ENCODE measurements at places on chromosomes 2 and 18. TPM values are rescaled to one million over a fixed set of nuclear protein-coding genes. Genes with fewer than 3 reads are reported as not detected.

CDH7 gene
- 18.1 TPM for polyA plus RNA-seq

ASIC4 gene
- polyA plus RNA-seq: 0.17 TPM

DYSF gene
- 18.2 TPM for polyA plus RNA-seq

MREG gene
- polyA plus RNA-seq: 21.1 TPM

- no peak for DNase-seq
These were observed 13.1 kb downstream of the CYRIA start for GRCh38 chr2:16652296-16653082.

DNA sequence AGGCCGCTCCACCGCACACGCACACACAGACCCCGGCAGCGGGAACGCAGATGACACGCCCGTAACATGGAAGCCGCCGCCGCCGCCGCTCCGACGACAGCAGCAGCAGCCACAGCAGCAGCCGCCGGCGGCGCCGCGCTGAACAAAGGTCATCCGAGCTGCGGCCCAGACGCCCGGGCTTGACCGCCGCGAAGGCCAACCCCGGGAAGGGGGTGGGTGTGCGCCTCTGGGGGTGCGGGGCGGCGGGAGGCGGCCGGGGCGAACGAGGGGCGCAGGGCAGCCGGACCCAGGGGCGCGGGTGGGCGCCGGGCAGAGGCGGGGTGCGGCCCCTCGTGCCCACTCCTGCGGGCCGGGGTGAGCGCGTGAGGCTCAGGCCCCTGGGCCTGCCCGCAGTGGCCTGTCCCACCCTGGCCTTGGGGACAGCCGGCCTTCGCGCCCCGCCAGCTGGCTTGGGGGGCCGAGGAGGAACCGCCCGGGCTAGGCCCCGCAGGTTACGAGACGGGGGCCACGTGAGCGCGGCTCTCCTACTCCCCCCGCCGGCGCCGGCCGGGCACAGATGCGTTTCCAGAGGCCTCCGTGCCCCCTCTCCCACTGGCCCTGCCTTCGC is 1.0 kb upstream of the ZNF532 start:
- DNase-seq: no peak

GRCh38 chr2:105144941-105145300 is 96.6 kb upstream of the GPR45 start:
- no peak for DNase-seq

DNA sequence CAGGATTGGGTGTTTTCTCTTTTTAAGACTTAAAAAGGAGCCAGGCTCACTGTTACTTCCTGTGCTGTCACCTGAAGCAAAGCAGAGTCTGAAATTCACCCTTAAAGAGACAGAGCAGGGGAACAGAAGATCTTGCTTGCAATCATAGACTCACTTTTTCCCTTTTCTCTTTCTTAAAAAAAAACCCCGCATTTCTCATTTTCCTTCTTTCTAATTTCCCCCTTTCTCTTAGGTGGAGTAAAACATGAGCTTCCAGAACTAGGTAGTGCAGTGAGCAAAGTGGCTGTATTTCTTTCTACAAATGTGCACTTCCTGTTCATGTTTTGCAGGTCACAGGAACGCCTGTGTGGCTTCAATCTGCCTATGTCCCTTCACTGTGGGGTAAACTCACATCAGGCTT is 381.2 kb downstream of the LPIN1 start:
- DNase-seq: no peak

- no peak for DNase-seq
These were observed 98.6 kb downstream of the IRS1 start for GRCh38 chr2:226701052-226701451.

GRCh38 chr2:234690569-234691213 is 193.8 kb upstream of the ARL4C start:
- no peak for DNase-seq

GRCh38 chr2:181312515-181312927 is 144.7 kb upstream of the ITGA4 start:
- no peak for DNase-seq

- no peak for DNase-seq
These were observed 136.8 kb downstream of the RDH14 start for GRCh38 chr2:18423636-18424035.

DNA sequence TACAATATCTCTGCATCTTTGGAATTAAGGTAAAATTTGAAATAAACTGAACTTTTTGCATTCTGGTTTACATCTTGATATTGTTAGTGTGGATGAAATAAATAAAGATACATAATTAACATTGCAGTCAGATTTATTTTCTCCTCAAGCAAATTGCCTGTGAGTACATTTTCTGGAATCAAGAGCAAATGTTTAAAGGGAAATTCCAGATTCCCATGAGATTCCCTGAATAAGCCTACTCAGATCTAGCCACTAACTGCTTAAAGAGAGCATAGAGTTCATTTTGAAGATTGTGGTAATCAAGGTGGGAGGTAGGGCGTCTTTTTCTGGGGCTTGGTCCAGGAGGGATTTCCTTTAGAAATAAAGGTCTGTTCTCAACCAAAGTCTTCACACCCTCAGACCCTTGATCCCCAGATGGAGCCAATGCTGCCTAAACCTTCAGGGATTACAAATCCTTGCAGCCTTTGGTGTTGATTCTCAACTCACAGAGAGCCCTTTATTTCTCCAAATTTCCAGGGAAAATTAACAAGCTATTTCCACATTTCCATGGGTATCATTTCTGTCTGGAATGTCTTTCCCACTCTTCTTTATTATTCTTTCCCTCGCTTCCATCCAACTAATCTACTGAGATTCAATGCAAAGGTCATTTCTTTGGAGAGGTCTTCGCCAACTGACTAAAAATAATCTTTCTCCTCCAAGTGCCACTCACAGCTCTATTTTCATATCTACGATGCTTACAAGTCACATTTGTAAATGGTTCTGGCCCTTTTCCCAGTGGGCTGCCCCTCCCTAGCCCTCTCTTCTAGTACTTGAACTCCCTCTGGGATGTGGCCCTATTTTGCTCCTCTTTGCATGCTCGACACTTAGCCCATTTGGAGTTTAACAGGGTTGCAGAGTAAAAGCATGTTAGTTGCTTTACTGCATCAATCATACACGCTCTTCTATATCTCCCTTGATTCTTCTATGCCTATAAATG is 79.8 kb upstream of the SPATS2L start:
- DNase-seq: no peak

DNA sequence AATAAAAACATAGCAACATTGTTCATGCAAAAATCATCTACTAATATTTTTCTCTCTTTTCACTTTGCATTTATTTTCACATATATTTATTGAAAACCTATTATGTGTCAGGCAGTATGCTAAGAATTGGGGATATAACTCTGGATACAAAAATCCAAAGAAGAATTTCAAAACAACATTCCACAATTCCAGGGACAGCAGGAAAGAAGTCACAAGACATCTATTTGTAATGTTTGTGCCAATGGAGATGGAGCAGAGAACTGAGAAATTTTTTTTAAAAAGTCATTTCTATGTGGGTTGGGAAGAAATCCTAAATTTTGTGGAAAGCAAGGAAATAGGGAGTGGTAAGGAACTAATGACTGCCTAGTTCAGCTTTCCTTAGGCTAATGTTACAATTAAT is 128.6 kb upstream of the TLK1 start:
- DNase-seq: no peak

DNA sequence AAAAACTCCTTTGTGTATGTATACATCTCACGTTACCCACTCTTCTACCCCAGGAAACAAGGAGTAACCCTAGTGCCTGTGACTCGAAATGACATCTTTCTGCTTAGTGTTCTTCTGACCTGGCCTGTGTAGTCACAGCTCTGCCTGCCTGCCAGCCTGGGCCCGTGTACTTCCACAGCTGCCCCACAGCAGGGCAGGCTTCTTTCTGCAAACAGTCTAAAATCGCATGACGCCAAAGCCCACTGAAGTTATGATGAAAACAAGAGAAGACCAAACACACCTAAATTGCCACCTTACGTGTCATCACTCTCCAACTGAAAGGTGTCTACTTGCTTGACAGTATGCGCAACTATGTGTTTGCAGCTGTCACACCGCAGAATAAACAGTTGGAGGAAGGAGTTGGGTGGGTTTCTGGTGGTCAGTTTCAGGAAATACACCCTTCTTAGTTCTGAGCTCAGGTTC is 1.5 kb downstream of the GAREM1 start:
- peak; percentile 36 for DNase-seq

DNA sequence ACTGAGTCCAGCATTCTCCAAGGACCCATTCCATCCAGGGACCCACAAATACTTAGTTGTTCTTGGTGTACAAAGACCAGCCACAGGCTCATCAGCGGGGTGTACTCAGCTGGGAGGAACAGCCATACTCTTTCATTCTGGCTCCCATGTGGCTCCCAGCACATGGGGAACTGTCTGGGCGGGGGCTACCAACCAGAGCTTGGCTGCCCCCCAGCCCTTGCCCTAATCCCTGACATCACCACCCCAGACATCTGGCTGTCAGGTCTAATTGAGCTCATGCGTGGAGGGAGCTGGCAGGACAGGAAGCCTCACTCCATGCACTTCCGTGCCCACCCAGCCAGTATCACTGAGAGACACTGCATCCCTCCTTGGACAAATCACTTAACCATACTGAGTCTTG is 283.6 kb downstream of the DYSF start:
- no peak for DNase-seq

GRCh38 chr18:75108579-75109318 is 100.2 kb downstream of the PTGR3 start:
- DNase-seq: no peak

DNA sequence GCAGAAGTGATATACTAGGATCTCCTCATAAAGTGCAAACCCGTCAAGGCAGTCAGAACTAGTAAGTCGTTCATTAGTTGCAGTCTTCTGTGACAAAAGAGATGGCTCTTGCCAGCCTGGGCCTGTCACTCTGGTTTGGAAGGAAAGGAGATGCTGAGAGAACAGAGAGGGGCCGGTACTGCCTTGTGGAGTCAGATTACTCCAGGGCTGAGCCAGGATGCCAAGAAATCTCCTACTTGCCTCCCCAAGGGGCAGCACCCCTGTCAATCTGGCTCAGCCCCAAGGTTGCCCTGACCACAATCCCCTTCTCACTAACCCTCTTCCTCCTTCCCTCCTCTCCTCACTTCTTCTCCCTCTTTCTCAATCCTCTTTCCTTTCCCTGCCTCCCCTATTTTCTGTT is 62.9 kb upstream of the ASPRV1 start:
- DNase-seq: no peak

- DNase-seq: no peak
These were observed 1.9 kb downstream of the CTLA4 start for GRCh38 chr2:203869223-203870042.
